Activated CD4-positive, alpha-beta T cell treated with anti-CD3 and anti-CD28 coated beads, Interleukin-2, amount 10 ng/mL, durations not matched to agents 24 days and 14 days (primary cell): ENCODE measurements at places on chromosomes 6 and 20. TPM values are rescaled to one million over a fixed set of nuclear protein-coding genes. Genes with fewer than 3 reads are reported as not detected.
A peak's percentile ranks its signal among the peaks of the same experiment; 100 is the strongest.

- H3K27me3 ChIP-seq, result peaks cover 11% of the 10 kb centered on the region
- no peak overlapping the region for H3K27ac ChIP-seq
- H3K4me3 ChIP-seq, result no peak overlapping the region
- H3K4me1 ChIP-seq, result no peaks in the 10 kb centered on the region
- H3K36me3 ChIP-seq, result no peaks in the 10 kb centered on the region
Measured at GRCh38 chr6:11584244-11584643, 46.7 kb downstream of the TMEM170B start.

GRCh38 chr6:18795726-18796125, 408.6 kb downstream of the RNF144B start:
- no peaks in the 10 kb centered on the region for H3K4me1 ChIP-seq
- DNase-seq, result no peak
- H3K4me3 ChIP-seq, result no peak overlapping the region
- no peaks in the 10 kb centered on the region for H3K27me3 ChIP-seq
- H3K27ac ChIP-seq, result no peak overlapping the region
- no peaks in the 10 kb centered on the region for H3K36me3 ChIP-seq

DNA sequence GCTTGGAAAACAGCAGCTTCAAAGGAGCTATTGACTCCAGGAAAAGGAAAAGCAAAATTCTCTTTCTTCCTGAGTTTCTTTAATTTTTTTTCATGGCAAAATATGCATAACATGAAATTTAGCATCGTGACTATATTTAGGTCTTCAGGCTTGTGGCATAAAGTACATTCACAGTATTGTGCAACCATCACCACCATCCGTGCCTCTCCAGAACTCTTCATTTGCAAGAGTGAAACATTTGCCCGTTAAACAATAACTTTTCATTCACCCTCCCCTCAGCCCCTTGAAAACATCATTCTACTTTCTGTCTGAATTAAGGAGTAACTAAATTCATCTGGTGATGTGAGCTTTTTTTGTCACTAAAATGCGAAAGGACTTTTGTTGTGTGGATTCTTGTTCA, 251.7 kb downstream of the PHACTR1 start:
- no peak for DNase-seq
- no peak overlapping the region for H3K4me3 ChIP-seq
- no peaks in the 10 kb centered on the region for H3K36me3 ChIP-seq
- H3K27me3 ChIP-seq, result peaks cover 22% of the 10 kb centered on the region
- H3K4me1 ChIP-seq, result peaks cover 4% of the 10 kb centered on the region

GRCh38 chr20:61993058-61993457, 72.6 kb downstream of the TAF4 start:
- H3K4me1 ChIP-seq, result no peaks in the 10 kb centered on the region
- no peak overlapping the region for H3K4me3 ChIP-seq
- peaks cover 84% of the 10 kb centered on the region for H3K36me3 ChIP-seq
- DNase-seq, result no peak

GRCh38 chr6:63263444-63263843, 52.2 kb downstream of the FKBP1C start:
- H3K27ac ChIP-seq, result no peak overlapping the region
- H3K4me3 ChIP-seq, result no peak overlapping the region
- DNase-seq, result no peak
- no peaks in the 10 kb centered on the region for H3K4me1 ChIP-seq
- H3K27me3 ChIP-seq, result no peaks in the 10 kb centered on the region

GRCh38 chr20:1840817-1841553, 54.2 kb upstream of the SIRPA start:
- no peaks in the 10 kb centered on the region for H3K36me3 ChIP-seq
- H3K4me1 ChIP-seq, result peaks cover 7% of the 10 kb centered on the region
- no peak overlapping the region for H3K27ac ChIP-seq
- H3K4me3 ChIP-seq, result no peak overlapping the region

DNA sequence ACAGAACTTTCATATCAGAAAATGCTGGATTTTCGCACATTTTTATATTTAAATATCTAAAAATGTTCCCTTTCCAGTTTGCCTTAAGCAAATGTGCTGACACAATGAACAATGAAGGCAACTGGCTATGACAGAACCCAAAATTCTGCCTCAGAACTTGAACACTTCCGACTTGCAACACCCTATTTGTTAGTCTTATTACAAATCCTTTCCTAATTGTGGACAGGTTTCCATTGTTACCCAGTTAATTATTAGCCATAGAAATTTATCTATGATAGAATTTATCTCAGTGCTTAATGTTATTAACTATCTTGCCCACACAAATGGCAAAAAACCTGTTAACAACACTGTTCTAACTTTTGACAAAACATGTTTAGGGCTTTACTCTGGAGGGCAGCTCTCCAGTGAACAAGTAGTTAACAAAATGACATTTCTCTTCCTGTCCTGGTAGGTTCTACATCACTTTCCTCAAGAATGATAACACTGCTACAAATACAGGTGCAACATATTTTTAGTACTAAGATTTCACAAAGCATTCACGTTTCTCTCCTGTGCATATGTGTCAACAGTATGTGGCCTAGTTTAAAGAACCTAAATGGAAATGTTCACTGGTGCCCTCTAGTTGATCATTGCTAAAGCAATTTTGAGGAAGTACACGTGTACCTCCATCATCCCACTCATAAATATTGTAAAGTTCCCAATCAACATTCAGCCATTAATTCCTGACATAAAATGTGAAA, 58.4 kb downstream of the HIVEP2 start:
- H3K4me1 ChIP-seq, result peaks cover 58% of the 10 kb centered on the region
- peak; percentile 67 for DNase-seq
- H3K27me3 ChIP-seq, result no peaks in the 10 kb centered on the region
- H3K4me3 ChIP-seq, result peak overlapping the region; percentile 16
- peak overlapping the region; percentile 87 for H3K27ac ChIP-seq
- peaks cover 23% of the 10 kb centered on the region for H3K36me3 ChIP-seq

DNA sequence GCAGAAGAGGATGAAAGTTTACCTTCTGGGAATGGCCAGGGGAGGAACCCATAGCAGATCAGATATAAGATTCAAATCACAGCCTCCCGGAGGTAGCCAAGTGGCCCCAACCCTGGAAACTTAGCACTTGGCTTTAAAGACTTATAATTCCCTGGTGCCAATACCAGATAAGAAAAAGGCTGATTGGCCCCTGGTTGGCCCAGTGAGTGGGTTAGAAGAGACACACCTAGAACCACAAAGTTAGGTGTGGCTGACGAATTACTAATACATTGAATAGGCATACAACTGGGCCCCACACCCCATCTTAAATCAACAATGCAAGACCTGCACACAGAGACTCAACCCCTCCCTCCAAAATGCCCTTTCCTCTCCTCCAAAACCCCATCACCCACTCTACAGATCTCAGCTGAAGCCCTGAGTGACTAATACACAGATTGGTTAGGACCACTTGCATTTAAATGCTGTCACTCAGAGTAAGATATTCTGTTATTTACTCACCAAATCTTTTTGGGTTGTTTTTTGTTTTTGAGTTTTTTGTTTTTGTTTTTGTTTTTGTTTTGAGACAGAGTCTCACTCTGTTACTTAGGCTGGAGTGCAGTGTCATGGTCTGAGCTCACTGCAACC, 315.4 kb upstream of the JARID2 start:
- no peaks in the 10 kb centered on the region for H3K36me3 ChIP-seq
- peaks cover 2% of the 10 kb centered on the region for H3K27me3 ChIP-seq
- no peak overlapping the region for H3K4me3 ChIP-seq

- H3K4me3 ChIP-seq, result no peak overlapping the region
- H3K27ac ChIP-seq, result no peak overlapping the region
Measured at GRCh38 chr6:106530502-106530901, 98.8 kb downstream of the RTN4IP1 start.

The SLC23A2 gene
- 26.9 and 27.6 TPM in 2 replicates for total RNA-seq

The PDE10A gene
- total RNA-seq, result not detected in 2 replicates

The DEFB124 gene
- not detected in 2 replicates for total RNA-seq
